Endothelial cell (in vitro differentiated cells): ENCODE measurements at places on chromosomes 6 and 20.

DNA sequence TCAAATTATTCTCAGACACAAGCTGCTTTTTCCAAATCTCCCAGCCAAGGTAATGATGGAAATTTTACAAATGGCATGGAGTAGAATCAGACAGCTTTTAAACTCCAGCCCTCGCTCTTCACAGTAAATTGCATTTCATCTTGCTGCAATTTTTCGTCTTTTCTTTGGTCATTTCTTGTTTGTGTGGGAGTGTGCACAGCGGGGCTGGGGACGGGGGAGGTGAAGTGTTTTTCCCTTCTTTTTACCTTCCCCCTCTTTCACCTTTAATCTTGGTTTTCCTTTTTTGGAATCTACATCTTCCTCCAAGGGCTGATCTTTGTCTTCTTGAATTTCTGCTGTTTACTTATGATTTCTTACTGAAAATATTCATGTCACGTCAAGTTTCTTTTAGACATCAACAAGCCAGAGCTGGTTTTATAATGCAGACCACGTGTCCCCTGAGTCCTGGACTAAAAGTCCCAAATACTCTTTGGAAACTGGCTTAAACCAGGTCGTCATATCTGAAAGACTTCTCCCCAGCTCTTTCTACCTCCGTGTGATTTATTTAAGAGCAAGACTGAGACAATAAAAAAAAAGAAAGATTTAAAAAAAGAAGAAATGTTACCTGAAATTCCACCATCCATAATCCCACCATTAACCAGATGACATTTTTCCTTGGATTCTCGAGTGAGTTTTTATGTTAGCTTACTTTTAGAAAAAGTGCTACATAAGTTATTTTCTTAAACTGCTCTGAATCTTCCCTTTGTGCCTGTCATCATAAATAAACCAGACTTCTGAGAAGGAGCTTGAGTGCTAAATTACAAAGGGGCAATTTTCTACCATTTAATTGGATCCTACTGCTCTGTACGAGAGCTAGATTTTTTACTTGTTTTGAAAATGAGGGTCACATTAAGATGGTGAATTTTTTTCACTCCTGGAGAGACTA, 52.0 kb downstream of the MAP3K5 start:
- peaks cover 2% of the 10 kb centered on the region for H3K27me3 ChIP-seq
- no peak overlapping the region for H3K27ac ChIP-seq
- peaks cover 9% of the 10 kb centered on the region for H3K4me1 ChIP-seq
- H3K36me3 ChIP-seq = no peaks in the 10 kb centered on the region
- H3K4me3 ChIP-seq = no peak overlapping the region

GRCh38 chr6:105382958-105383357, 19.9 kb downstream of the PREP start:
- H3K4me1 ChIP-seq = peaks cover 8% of the 10 kb centered on the region
- H3K4me3 ChIP-seq = no peak overlapping the region
- no peak overlapping the region for H3K27ac ChIP-seq
- peaks cover 4% of the 10 kb centered on the region for H3K36me3 ChIP-seq

- H3K27me3 ChIP-seq = no peaks in the 10 kb centered on the region
- H3K4me3 ChIP-seq = no peak overlapping the region
- no peaks in the 10 kb centered on the region for H3K4me1 ChIP-seq
- H3K27ac ChIP-seq = no peak overlapping the region
- no peak for DNase-seq
Measured at GRCh38 chr20:32385541-32385940, 27.4 kb downstream of the ASXL1 start.

DNA sequence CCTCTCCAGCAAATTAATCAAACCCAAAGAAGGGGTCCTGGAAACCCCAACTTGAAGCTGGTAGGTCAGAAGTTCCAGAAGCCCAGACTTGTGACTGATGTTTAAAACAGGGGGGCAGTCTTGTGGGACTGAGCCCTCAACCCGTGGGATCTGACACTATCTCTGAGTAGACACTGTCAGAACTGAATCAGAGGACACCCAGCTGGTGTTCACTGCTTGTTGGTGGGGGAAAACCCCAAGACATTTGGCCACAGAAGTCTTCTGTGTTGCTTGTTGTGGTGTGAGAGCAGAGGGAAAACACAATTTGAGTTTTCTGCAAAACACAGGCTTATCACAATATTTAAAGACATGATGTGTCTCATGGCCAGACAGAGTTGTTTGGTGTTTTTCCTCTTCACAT, 29.9 kb downstream of the KIF13A start:
- DNase-seq = no peak
- H3K4me3 ChIP-seq = no peak overlapping the region
- H3K4me1 ChIP-seq = peaks cover 26% of the 10 kb centered on the region

DNA sequence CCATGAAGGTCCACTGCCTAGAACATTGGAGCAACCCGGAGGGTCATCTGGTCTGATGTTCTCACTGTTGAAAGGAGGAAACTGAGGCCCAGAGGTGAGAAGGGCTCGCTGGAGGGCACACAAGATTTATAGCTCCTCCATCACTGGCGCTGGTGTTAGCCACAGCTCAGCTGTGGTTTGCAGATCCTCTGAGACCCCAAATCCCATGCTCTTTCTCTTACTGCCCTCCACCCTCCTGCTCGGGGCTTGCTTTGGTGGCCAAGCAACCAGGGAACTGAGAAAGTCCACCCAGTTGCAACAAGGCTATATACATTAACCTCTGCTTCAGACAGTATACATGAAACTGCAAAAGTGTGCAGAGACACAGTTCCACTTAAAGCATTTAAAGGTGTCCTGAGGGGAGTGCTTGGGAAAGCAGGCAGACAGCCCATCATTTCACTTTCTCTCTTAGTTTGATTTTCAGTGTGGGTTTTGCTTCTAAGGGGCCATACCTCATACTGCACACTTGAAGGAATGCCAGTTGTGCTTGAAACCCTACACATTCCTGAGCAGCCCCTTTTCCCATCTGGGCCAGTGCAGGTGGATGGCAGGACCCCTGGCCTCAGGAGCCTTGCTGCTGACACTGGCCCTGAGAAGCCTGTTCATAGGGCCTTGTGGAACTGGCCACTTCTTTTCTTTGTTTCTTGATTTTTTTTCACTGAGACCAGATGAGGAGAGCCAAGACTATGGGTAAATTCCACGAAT, 347.6 kb downstream of the CDC5L start:
- no peak overlapping the region for H3K4me3 ChIP-seq
- no peak for DNase-seq
- no peak overlapping the region for H3K27ac ChIP-seq
- H3K4me1 ChIP-seq = peaks cover 18% of the 10 kb centered on the region
- H3K27me3 ChIP-seq = no peaks in the 10 kb centered on the region
- no peaks in the 10 kb centered on the region for H3K36me3 ChIP-seq

GRCh38 chr6:52731719-52732118, 31.6 kb downstream of the GSTA2 start:
- peaks cover 7% of the 10 kb centered on the region for H3K27me3 ChIP-seq
- peaks cover 2% of the 10 kb centered on the region for H3K4me1 ChIP-seq
- no peak overlapping the region for H3K27ac ChIP-seq
- no peak for DNase-seq

DNA sequence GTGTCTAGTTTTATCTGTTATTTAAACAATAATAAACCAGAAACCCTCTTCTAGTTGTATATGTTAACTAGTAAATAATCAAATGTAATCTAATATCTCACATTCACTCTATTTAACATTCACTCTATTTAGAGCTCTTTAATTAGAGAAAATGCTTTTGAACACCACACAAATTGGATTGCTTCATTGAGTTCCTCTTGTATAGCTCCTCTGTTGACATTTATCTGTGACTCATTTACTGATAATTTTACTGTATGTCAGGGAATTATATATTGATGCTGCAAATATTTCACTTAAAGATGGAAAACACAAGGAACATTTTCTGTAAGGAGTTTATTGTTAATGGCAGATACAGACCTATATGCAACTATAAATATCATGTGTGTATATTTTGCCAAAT, 594.6 kb downstream of the COL12A1 start:
- no peaks in the 10 kb centered on the region for H3K27me3 ChIP-seq
- no peak for DNase-seq
- peaks cover 14% of the 10 kb centered on the region for H3K4me1 ChIP-seq
- no peaks in the 10 kb centered on the region for H3K36me3 ChIP-seq
- no peak overlapping the region for H3K4me3 ChIP-seq

GRCh38 chr6:978937-979685, 286.2 kb upstream of the EXOC2 start:
- H3K27ac ChIP-seq = no peak overlapping the region
- H3K4me3 ChIP-seq = no peak overlapping the region
- H3K4me1 ChIP-seq = no peaks in the 10 kb centered on the region
- DNase-seq = no peak
- no peaks in the 10 kb centered on the region for H3K27me3 ChIP-seq

DNA sequence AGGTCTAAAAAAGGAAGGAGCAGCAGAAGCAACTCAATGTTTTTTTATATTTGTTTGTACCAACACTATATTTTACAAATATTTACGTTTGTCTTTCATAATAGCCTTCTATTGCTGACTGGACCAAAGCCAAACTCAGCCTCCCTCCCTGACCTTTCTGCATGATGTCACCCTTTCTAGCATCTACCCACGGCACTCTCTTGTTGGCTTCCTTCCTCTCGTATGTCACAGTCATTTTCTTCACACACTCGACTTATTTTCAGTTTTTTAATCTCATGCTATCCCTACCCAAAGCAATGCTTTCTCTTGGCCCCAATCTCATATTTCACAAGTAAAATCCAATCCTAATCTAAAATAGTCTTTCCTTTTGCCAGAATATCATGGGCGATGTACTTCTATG, 16.3 kb upstream of the FAM8A1 start:
- no peak overlapping the region for H3K4me3 ChIP-seq
- H3K27ac ChIP-seq = no peak overlapping the region
- H3K36me3 ChIP-seq = no peaks in the 10 kb centered on the region
- H3K27me3 ChIP-seq = no peaks in the 10 kb centered on the region

DNA sequence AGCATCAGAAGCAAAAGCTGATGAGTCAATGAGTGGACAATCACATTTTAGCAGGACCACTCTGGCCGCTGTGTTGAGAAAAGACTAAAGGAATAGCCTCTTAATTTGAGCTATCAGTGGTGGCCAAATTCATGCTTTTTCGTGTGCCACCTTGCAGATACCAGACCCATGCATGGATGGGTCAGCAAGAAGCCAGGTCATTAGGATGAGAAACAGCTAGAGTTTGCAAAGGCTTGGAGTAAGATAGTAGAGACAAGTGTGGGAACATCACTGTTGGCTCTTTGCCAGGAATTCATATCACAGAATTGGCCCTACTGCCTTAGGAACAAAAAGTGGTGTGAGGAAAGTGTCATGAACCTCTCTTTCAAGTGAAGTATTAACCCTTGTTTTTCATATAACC, 25.5 kb downstream of the MRAP2 start:
- H3K4me1 ChIP-seq = peaks cover 6% of the 10 kb centered on the region
- no peaks in the 10 kb centered on the region for H3K36me3 ChIP-seq
- H3K4me3 ChIP-seq = no peak overlapping the region
- no peak for DNase-seq
- peaks cover 2% of the 10 kb centered on the region for H3K27me3 ChIP-seq

GRCh38 chr20:23147964-23148730, 62.0 kb upstream of the CD93 start:
- DNase-seq = no peak
- H3K36me3 ChIP-seq = no peaks in the 10 kb centered on the region
- H3K27ac ChIP-seq = no peak overlapping the region
- no peak overlapping the region for H3K4me3 ChIP-seq
- peaks cover 36% of the 10 kb centered on the region for H3K4me1 ChIP-seq
- peaks cover 2% of the 10 kb centered on the region for H3K27me3 ChIP-seq

DNA sequence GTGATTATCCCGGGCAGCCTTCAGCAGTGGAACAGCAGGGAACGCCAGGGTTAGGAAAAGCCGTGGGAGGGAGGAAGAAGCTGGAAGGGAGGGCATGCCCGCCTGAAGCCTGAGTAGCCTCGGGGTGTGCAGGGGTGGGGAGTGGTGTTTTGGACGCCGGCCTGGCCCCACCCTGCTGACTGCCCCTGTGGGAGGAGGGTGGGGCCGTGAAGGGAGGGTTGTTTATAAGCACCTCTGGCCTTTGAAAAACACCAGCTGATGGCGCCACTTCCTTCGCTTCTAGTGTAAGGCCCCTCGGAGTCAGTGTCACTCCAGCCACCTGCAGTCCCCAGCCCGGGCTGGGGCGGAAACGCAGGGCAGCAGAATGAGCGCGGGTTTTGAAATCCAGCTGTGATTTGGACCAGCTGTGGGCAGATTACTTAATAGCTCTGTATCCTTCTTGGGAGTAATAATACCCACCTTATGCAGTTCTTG, 52.8 kb upstream of the BMP6 start:
- H3K27ac ChIP-seq = no peak overlapping the region
- peak; percentile 28 for DNase-seq
- no peaks in the 10 kb centered on the region for H3K36me3 ChIP-seq
- H3K4me1 ChIP-seq = peaks cover 14% of the 10 kb centered on the region
- no peak overlapping the region for H3K4me3 ChIP-seq
- H3K27me3 ChIP-seq = peaks cover 8% of the 10 kb centered on the region

GRCh38 chr6:151566557-151566956, 72.7 kb downstream of the CCDC170 start:
- H3K4me3 ChIP-seq = no peak overlapping the region
- no peak for DNase-seq
- no peaks in the 10 kb centered on the region for H3K4me1 ChIP-seq
- H3K36me3 ChIP-seq = peaks cover 17% of the 10 kb centered on the region
- H3K27me3 ChIP-seq = peaks cover 6% of the 10 kb centered on the region
- no peak overlapping the region for H3K27ac ChIP-seq

DNA sequence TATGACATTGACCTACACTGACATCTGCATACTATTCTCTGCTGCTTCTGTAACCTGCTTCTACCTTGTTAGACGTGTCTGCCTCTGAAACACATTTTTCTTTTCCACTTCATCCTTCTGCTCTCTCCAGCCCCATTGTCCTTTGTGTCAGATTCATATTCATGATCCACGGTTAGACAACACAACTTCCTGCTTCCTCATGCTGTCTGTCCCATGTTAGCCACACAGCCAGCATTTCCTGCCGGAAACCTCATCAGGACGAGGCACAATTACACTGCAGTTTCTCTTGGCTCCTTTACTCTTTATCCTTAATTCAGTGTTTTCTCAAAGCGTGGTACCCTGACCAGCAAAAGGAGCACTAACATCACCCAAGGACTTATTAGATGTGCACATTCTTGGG, 150.2 kb downstream of the TBC1D7 start:
- H3K36me3 ChIP-seq = no peaks in the 10 kb centered on the region
- no peak for DNase-seq
- no peaks in the 10 kb centered on the region for H3K27me3 ChIP-seq
- H3K4me1 ChIP-seq = peaks cover 13% of the 10 kb centered on the region

DNA sequence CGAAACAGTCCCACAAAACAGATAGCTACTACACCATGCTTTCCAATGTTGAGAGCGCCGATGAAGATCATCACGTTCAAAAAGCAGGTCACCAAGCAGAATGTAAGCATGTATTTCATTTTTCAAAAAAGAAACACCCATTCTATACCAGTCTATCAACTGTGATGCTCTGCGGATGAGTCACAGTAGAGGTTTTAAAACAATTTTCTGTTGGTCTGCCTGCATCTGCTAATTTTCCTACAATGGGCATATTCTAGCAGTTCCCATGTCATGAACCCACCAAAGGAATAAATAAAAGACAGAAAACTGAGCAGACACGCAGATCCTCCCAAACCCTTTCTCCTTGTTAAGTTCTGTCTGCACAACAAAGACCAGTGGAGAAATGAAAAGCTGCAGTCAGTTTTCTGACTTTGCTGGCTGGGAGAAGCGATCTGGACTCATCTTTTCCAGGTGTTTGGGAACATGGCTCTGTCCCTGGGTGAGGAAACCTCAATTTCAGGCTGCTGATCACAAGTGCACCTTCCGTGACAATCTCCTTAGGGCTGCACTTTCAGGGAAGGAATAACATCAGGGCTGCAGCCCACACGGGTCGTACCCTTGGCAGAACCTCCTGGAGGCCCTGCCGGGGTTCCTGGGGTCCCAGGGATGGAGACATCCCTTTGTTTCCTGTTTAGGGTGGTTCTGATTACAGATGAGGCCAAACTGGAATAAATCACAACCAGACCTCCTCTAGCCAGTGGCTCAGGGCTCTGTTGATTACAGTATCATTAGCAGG, 200.1 kb downstream of the BMP7 start:
- no peaks in the 10 kb centered on the region for H3K36me3 ChIP-seq
- DNase-seq = no peak
- H3K4me1 ChIP-seq = peaks cover 17% of the 10 kb centered on the region
